Suprapubic skin (tissue), 4 donors: ENCODE measurements at places on chromosomes 1 and 21. TPM values are rescaled to one million over a fixed set of nuclear protein-coding genes. Genes with fewer than 3 reads are reported as not detected.

- DNase-seq, result no peak
Measured at GRCh38 chr1:114248162-114248561, 94.5 kb upstream of the SYT6 start.

GRCh38 chr1:94723894-94724293 lies 96.3 kb upstream of the SLC44A3 start:
- no peak for DNase-seq

CELA3B gene
- not detected for total RNA-seq

GRCh38 chr21:33975548-33976081 lies 60.0 kb upstream of the ATP5PO start:
- no peak for DNase-seq

ARMH1 gene
- total RNA-seq, result 1.4 TPM

EXO1 gene
- total RNA-seq, result 1.6 TPM

- DNase-seq, result no peak
Measured at GRCh38 chr1:83761167-83762038, 237.5 kb downstream of the TTLL7 start.

- no peak for DNase-seq
Measured at GRCh38 chr1:184838504-184838951, 83.9 kb upstream of the EDEM3 start.

UROD gene
- total RNA-seq, result 65.9 TPM

GRCh38 chr1:188062456-188062855 lies 1233.7 kb downstream of the PLA2G4A start:
- DNase-seq, result no peak

DNA sequence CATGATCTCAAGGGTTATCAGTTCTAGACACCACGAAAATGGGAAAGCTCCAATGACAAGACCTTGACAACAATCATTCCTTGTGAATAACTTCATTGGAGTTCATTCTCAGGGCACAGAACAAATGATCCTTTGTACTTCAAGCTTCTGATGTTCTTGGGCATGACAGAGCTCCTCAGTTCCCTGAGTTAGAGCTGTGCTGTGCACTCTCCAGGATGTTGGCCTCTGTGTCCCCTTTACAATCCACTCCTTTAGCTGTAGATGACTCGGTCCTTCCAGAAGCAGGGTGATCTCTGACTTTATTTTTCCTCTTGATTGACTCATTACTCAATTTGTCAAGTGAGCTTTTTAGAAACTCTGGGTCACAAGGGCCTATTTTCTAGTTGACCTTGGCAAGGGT lies 3.9 kb upstream of the FAM78B start:
- no peak for DNase-seq

GRCh38 chr1:152907686-152908601 lies at the start of gene IVL:
Gene IVL, plus strand, starts transcription at chr1:152908546. Its CDS starts 1,252 bp downstream, at chr1:152909798.
- no peak for DNase-seq

KIAA0040 gene
- 20.2 TPM for total RNA-seq

GRCh38 chr1:162709132-162709860 lies 77.0 kb downstream of the DDR2 start:
- no peak for DNase-seq

DNA sequence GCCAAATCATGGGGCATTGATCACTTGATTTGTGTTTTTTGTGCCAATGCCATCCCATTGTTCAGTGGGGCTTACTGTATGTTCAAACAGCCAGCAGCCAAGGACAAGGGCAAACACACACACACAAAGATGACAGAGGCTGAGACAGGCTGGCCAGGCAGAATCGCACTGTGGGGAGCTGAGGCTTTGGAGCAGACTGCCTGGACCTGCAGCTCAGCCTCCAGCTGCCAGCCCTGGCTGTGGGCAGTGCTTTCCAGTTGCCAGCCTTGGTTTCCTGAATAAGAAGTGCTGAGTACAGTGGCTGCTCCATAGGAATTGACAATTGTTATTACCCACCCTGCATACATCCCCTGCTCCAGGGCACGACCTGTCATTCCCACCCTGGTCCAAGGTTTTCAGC lies 16.9 kb upstream of the PCP4 start:
- DNase-seq, result no peak

DNA sequence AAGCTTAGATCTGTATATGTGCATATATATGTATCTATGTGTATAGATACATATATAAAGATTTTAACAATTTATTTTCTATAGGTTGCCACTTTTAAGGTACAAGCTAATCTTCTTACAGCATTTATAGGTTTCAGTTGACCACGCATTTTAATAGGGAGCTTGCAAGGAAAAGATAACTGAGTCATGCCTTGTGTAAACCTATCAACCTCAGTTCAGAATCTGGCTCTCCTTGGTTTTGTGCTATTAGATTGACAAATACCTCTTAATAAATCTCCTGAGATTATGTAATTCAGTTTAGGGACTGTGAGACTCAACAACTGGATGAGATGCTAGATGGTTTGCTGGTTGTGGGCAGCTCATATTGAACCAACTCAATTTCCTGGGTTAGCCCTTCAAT lies 114.7 kb upstream of the SERBP1 start:
- DNase-seq, result no peak

- no peak for DNase-seq
Measured at GRCh38 chr1:6889875-6890480, 104.7 kb downstream of the CAMTA1 start.

DNA sequence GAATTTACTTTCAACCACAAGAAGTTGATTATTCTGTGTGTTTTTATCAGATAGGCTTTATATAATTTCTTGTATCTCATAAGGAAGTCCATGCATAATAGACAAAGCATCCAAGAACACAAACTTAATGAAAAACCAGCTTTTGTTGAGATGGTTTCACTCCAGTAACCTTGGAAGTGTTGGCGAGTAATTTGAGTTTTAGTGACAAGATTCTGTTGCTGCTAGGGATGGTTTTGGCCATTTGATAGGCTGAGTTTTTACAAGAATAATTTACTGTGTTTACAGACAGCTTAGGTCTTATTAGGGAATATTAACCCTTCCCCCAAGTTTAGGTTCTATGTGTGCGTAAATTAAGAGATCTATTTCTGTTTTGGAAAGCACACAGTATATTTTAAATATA lies 513.6 kb downstream of the USP25 start:
- DNase-seq, result no peak

DAB1 gene
- total RNA-seq, result 1.0 TPM

HPCA gene
- total RNA-seq, result not detected

DNA sequence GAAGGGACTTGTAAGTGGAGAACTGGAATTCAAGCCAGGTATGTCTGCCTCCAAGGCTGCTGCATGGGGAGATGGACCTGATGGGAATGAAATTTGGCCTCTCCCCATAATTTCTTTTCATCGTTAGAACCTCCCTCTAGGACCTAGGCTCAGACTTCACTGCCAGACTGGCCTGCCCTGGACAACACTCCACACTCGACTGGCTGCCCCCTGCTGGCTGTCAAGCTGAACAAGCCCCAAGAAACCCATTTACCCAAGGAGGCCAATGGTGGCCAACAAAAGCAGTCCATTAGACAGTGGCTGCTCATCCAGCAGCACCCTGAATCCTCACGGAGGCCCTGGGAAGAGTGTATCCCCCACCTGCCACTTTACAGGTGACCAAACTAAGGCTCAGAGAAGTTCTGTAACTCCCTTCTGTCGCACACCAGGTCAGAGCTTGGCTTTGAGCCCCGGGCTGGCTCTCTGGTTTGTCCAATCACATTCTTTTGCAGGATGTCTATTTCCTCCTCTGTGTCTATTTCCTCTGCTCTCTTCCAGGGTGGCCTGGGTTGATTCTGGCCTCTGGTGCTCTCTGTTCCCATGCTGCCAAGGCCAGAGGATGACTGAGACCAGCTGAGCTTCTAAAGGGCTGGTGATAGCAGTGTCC lies 3.8 kb downstream of the RNF186 start:
- DNase-seq, result no peak

NMNAT1 gene
- total RNA-seq, result 4.7 TPM

- DNase-seq, result no peak
Measured at GRCh38 chr1:10438677-10439163, 8.5 kb downstream of the CENPS start.

DNA sequence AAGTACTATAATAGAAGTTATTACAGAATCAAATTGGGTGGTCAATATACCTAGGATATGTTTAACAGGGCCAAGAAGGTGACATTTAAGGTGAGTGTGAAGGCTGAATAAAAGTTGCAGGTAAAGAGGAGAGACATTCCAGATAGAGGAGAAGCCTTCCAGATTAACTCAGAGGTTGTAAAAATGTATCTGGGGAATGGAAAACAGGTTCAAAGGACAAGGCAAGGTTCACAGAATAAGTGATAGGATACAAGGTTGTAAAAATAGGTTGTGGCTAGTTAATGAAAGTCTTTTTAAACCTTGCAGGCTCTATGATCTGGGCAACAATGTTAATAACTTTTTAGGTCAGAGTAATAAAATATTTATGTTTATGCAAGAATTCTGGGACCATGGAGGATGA lies 40.2 kb downstream of the FUBP1 start:
- no peak for DNase-seq

- DNase-seq, result no peak
Measured at GRCh38 chr1:21869620-21870121, 57.6 kb downstream of the LDLRAD2 start.

KCNQ4 gene
- 1.1 TPM for total RNA-seq

HES4 gene
- 34.8 TPM for total RNA-seq

GRCh38 chr1:19325368-19325957 lies 13.3 kb downstream of the SLC66A1 start:
- DNase-seq, result no peak

DNA sequence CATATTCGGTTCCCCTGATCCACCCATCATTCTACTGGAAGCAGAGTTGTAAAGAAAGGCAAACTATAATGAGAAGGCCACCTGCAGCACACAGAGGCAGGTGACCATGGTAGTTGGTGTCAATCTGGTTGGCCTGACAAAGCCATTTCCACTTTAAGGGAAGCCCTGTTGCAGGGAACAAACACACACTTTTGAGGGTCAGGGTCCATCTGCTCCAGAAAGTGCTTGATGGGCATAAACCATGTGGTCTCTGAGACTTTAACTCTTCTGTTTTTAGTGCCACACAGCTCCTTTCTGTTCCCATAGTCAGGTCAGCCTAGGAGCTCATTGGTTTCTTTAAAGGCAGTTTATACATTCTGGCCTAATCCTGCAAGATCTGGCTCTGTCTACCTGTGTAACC lies 17.5 kb upstream of the BOLA1 start:
- no peak for DNase-seq

DNA sequence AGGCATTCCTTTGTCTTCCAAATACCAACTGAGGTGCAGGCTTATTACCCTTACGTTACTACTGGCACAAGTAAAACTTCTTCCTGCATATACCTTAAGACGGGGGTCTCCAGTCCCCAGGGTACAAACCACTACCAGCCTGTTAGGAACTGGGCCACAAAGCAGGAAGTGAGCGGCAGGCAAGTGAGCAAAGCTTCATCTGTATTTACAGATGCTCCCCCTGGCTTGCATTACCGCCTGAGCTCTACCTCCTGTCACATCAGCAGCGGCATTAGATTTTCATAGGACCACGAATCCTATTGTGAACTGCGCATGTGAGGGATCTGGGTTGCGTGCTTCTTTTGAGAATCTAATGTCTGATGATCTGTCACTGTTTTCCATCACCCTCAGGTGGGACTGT lies 113.1 kb downstream of the SLC45A1 start:
- DNase-seq, result no peak

- DNase-seq, result no peak
Measured at GRCh38 chr1:168631671-168632400, 55.4 kb downstream of the XCL1 start.

- DNase-seq, result no peak
Measured at GRCh38 chr1:176118985-176119384, 88.1 kb downstream of the COP1 start.

GRCh38 chr1:183180634-183181056 lies 5.4 kb upstream of the LAMC2 start:
- no peak for DNase-seq

GRCh38 chr1:159055181-159055641 lies 21.4 kb downstream of the AIM2 start:
- no peak for DNase-seq

RIIAD1 gene
- total RNA-seq, result not detected

DNA sequence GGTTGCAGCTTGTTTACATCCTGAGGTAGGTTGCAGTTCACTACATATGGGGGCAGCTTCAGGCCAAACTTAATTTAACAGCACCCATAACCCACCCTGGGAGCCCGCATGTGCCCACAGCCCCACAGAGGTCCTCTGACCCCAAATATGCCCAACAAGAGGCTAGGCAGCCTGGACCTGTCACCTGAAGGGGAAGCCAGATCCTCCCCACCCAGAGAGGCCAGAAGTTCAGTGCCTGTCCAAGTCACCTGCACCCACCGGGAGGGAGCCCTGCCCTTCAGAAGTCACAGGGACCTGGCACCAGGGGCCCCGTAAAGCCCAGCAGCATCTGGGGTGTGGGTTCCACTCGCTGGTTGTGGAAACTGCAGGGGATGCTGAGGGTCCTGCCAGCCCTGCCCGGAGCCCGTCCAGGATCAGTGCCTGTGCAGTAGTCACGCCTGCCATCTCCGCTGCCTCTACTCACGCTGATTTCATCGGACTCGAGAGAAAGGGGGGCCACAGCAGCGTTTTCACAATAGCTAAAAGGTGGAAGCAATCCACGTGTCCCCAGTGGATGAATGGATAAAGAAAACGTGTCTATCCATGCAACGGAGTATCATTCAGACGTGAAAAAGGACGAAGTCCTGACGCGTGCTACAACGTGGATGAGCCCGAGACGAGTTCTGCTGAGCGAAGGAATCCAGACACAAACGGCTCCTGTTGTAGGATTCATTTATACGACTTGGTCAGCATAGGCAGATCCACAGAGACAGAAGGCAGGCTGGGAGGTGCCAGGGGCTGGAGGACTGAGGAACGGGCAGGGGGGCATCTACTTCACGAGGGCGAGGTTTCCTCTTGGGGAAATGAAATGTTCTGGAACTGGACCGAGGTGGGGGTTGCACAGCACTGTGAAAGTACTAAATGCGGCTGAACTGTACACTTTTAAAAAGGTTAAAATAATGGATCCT lies 33.9 kb upstream of the COL6A2 start:
- DNase-seq, result no peak

C1QTNF12 gene
- total RNA-seq, result 23.5 TPM

- DNase-seq, result peak; percentile 87
Measured at GRCh38 chr1:54715493-54716298, at the start of gene TTC4. Gene TTC4, plus strand, starts transcription at chr1:54715861. Its CDS starts 48 bp downstream, at chr1:54715909.

GRCh38 chr21:34857874-34858273 lies 189.1 kb downstream of the CLIC6 start:
- no peak for DNase-seq

DNA sequence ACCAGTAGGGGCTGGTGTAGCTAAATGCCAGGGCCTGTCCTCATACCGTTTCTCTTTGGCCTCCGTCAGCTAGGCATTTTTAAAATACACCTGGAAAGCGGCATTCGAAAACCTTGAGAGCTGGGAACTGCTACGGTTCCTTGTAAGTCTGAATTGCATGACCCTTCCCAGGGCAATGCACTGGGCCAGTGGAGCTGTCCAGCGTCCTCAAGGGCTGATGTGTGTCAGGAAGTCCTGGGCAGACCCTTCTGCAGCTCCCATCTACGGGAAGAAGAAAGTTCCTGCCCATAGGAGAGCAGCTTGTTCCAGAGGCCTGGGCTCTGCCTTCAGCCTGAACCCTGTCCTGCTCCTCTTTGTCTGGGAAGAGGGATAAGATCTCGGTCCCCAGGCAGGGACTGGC lies 34.1 kb downstream of the UBASH3A start:
- DNase-seq, result no peak
